ENCODE measurements at places on chromosomes 4 and X.

- DNase-seq, result peak; percentile 61
These were observed at the start of gene KCNIP4 for GRCh38 chr4:21948347-21949072. Gene KCNIP4 (minus strand): TSS chr4:21948772.

DNA sequence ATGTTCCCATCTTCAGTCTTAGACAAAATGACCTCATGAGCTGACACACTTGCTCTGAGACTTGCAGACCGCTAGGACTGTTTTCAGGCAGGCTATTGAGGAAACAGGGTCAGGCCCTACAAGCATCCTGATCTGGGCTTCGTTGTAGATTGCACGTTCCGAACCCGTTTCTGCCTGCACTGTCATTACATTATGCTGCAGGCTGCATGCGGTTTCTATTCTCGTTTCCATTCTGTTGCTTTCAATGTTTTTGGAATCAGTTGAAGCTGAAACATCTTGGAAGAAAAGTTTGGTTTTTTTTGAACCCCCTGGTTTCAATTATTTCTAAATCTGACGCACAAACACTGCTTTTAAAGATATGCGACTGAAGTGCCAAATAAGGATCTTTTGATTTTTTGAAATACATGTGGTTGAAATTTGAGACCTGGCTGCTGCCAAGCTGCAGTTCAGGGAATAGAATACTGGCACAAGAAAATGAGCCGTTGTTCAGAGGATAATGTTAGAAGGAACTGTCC lies 716.1 kb upstream of the INTU start:
- DNase-seq, result peak; percentile 56

- DNase-seq, result peak; percentile 55
These were observed 79.1 kb upstream of the TFDP3 start for GRCh38 chrX:133297284-133297683.

DNA sequence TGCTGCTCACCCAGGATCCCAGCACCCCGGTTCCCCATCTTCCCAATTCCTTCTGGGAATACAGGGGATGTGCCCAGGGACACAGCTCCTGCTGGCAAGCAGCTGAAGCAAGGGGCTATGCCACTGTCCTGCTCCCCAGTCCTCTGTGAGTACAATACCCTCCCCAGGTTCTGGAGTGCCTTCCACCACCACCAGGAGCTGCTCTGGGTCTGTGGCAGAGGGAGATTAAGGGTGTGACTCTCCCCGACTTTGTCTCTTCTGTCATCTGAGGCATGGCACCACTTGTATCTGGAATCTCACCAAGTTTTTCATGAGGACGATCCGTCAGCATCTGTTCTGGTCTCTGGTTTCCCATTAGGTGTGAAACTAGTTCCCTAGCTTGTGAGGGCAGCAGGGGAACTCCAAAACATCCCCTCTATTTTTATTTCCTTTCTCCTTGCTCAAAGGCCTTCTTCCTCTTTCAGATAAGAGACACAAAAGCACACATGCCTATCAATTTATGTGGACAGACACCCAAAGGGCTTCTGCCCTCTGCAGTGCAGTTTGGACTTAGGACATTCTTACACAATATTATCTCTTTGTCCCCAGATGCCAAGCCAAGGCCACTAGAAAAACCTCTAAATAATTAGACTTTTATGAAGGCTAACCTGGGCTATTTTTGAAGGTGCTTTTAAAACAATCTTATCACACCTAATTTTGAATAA lies 26.8 kb downstream of the MGST2 start:
- no peak for DNase-seq

DNA sequence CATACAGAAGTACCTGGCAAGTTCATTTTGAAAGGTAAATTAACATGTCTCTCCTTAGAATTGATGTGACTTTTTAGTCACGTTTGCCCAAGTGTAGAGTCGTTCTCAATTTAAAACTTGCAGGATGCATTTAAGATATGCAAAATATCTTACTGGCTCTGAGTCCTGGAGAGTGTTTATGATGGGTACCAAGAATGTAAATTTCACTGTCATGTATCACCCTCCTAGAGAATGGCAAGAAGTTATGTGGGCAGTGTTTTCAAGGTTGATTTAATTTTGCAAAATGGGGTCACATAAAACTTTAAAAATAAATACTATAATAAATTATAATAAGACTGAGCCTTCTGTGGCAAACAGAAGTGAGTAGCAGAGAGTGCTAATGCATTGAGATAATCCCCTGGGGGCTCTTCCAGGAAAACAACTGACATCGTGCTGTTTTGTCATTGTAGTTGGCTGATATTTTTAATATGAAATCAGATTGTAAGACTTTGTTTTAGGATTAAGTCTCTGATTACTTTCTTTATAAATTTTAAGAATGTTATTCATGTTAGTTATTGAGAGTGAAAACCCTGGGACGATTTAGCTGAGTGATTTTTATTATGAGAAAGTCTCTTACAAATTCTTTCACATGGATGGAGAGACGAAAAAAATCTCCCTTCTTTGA lies 103.0 kb downstream of the AFF1 start:
- no peak for DNase-seq

DNA sequence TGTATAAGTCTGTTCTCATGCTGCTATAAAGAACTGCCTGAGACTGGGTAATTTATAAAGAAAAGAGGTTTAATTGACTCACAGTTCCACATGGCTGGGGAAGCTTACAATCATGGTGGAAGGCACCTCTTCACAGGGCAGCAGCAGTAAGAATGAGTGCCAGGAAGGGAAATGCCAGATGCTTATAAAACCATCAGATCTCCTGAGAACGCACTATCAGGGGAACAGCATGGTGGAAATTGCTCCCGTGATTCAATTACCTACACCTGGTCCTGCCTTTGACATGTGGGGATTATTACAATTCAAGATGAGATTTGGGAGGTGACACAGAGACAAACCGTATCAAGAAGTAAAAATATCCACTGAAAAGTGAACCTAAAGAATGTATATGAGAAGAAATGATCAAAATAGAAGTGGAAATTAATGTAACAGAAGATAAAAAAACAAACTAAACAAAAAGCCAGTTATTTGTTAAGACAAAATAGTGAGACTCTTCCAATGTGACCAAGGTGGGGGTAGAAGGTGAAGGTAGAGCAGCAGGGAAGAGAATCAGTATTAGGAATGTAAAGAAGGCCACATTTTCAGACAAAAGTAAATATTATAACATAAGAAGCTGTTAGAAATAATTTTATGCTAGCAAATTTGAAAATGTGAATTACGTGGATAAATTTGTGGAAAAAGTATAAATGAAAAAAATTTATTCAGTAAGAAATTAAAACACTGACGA lies 372.9 kb downstream of the NKX6-1 start:
- no peak for DNase-seq

GRCh38 chr4:100945789-100946188 lies 401.5 kb downstream of the PPP3CA start:
- no peak for DNase-seq

DNA sequence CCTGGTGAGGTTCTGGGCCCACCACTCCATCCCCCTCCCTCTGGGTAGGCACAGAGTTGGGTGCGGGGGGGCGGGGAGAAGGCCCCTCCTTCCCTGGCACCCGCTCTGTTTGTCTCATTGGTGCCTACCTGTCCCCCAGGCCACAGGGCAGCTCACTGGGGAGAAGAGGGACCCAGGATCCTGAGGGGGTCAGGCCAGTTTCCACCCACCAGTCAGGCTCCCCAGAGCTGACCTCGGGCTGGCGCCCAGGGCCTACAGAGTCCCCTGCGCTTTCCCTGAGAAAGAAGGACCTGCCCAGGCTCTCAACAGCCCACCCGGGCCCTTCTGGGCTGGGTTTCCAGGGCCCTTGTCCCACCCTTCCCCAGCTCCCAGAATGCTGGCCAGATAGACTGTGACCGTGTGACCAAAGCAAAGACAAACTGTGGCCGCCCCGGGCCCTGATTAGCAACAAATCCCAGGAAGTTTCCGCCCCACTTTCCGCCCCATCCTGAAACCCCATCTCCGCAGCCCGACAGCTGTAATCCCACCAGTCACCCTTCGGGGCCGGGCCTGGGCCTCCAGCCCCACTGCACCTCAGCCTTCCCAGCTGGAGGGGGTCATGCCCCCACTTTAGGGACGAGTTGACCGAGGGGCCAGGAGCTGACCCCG lies 33.8 kb upstream of the FGFR3 start:
- no peak for DNase-seq

- peak; percentile 52 for DNase-seq
These were observed 108.3 kb upstream of the ARSJ start for GRCh38 chr4:114087596-114088230.

GRCh38 chr4:17095771-17096170 lies 197.3 kb upstream of the LDB2 start:
- no peak for DNase-seq

DNA sequence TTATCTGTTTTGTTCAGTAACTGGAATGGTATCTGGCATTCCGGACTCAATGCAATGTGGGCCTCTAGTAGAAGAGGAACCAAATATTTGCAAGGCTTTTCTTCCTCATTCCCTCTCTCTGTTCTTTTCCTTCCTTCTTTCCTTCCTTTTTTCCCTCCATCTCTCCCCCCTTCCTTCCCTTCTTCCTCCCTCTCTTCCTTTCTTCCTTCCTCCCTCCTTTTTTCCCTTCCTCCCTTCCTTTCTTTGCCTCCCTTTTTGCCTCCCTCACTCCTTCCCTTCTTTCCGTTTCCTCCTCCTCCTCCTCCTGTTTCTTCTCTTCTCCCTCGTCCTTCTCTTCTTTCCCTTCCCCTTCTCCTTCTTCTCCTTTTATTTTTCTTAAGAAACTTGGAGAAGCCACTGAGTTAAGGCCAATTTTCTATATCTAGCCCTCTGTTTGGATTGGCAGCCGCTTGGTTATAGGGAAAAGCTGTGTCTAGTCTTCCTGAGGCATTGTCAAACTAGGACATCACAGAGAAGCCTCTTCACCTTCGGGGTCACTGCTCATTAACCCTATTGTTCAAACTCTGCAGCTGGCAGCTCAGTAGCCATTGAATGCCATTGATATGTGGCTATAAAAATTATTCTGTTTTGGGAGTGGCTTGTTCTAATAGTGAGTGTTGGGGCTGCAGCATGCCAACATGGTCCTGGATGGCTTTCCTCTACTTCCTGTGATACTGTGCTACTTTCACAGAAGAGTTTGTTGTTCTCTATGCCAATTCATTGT lies 95.9 kb downstream of the CFAP299 start:
- no peak for DNase-seq

DNA sequence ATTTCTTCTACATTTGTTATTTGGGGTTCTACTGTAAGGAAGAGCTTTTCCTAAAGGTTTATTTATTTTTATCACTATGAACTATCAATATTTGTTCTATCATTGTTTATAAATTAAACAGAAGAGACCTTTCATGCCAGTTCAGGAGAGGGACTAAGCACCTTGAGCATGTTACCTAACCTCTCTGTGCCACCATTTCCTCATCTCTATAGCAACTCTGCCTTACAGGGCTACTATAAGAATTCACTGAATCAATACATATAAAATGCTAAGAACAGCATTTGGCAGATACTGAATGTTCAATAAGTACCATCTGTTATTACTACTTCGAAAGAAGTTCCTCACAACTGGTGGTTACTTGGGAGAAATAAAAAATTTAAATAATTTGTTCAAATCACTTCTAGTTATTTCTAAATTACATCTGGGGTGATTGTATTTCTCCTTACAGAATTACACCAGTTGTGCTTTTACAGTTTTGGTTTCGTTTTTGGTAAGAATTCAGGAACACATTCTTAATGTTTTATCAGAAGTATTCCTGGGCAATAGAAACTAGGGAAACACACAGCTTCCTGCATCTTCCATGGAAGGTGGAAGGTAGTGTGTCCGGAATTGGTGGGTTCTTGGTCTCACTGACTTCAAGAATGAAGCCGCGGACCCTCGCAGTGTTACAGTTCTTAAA lies 32.9 kb downstream of the EREG start:
- DNase-seq, result no peak

DNA sequence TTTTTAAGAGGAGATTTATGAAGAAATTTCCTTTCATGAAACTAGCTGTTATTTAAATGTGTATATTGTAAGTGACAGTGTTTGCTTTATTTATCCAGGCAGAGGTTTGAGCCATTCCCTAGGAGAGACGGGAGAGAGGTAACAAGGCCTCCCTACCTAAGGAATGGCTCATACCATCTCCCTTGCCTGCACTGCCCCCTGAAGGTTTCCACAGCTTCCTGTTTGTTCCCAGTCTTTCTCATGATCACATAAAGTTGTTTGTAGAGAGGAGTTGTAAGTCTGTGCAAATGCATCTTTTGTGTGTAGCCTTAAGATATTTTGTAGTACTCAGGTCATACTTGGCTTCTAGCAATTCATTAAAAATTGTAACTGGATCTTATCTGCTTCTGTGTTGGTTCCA lies 1504.5 kb upstream of the PCDH10 start:
- DNase-seq, result no peak

GRCh38 chrX:99857455-99857854 lies 552.6 kb downstream of the PCDH19 start:
- DNase-seq, result no peak

GRCh38 chr4:127881563-127881864 lies 821 bp downstream of the PLK4 start:
- DNase-seq, result no peak

- DNase-seq, result no peak
These were observed 102.1 kb downstream of the UCHL1 start for GRCh38 chr4:41358647-41359421.

DNA sequence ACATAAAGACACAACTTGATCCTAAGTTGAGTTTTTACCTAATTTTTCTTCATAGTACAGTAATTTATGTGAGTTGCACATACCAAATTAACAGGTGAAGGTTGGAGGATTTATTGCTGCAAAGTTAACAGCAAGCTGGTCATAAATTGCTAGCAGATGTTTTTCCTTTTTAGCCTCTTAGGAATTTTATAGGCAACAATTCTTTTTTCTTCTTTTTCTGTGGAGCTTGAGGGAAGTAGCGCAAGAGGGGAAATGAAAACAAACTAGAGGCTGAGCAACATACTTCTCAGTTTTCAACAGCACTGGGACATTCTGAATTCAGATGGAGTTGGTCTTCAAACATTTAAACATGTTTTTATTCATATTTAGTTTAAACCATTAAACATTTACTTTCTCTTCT lies 63.7 kb upstream of the TLR2 start:
- peak; percentile 20 for DNase-seq

DNA sequence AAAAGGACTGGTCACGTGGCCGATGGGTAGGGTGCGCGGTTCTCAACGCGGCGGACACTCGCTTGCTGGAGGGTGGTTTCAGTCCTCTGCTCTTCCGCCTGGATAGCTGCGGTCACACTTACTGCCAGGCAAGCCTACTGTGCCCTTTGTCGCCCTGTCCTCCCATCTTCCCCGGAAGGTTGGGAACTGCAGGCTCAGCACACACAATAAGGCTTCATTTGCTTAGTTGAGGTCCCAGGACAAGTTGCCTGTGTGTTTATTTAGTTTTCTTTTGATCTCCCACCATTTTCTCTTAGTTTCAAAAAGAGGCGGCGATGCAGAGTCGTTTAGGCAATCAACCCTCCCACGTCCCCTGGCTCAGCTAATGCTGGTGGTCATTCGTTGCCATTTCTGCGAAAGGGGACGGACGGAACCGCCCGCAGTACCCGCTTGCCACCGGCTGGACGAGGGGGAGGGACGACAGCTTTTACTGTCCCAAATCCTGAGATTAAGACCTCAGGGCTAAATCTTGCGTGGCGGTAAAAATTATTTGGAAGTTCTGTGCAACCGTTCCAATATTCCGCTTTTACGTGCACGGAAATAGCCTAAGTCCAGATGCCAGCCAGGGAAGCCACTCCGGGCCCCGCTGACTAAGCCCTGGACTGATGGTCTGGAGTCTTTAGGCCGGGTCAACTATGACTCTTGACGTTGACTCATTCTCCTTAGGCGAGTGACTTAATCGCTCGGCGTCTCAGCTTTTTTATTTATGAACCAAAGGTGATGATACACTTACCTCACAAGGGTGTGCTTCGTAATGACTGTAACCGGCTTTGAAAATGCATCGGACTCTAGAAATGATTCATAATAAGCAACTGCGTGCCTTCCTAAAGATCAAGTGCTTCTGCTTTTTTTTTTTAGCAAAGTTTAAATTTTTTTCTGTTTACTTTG lies 671 bp upstream of the EIF4E start:
- DNase-seq, result peak; percentile 89
